Activated CD4-positive, CD25-positive, alpha-beta regulatory T cell treated with anti-CD3 and anti-CD28 coated beads, Interleukin-2, amount 50 U/mL, for 16 hours (primary cell): ENCODE measurements at places on chromosomes 4 and X.

DNA sequence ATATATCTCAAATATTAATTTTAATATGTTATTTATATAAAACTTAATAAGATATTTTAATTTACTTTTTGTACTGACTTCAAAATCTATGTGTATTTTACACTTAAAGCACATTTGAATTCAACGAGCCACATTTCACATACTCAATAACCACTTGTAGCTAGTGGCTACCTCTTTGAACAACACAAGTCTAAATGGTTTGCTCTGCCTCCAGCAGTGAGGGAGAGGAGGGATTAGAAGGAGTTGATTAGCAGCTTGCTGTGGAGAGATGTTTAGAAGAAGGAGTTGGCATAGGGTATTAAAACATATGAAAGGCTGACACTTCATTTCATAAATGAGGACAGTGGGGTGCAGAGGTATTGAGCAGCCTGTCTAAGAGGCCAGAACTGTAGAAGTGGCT is 124.0 kb downstream of the ARHGAP24 start:
- no peak for DNase-seq

DNA sequence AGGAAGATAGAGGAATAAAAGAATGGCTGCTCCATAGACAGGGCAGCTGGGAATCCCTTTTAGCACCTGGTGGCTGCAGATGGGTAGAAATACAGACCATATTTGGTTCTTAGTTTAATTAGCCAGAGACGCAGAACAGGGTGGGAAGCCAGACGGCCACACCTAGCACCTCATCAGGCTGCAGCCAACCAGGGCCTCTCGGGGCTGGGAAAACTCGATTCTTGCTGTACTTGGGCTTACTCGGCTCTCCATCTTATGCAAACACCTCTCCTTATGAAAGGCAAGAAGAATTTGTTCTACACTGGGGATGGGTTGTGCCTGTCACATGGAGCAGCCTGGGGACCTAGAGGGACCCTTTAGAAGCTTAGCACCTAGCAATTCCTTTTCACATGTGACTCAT is 19.7 kb downstream of the IRAK1 start:
- DNase-seq, result no peak

GRCh38 chrX:124415115-124415800 is 68.9 kb downstream of the SH2D1A start:
- no peak for DNase-seq

DNA sequence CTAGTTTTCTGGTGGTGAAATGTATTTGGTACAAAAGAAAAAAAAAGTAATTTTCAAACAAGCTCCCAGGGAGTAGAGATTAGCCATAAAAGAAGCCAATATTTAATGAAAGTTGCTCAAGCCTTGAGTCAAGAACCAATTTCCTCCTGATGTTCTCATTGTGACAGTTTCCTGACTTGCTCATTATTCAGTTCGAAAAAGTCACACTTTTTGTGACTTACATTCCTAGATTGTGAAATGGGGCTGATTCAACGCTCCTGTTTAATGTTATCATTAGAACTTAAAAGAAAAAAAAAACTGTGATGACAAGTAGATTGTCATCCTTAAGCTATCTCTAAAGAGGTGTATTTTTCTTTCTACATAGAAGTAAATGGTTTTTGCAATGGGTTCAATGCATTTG is 122.6 kb upstream of the BMPR1B start:
- DNase-seq, result no peak

GRCh38 chr4:146255463-146255862 is 41.1 kb downstream of the REELD1 start:
- no peak for DNase-seq
